ENCODE measurements at places on chromosomes 16 and 17.

GRCh38 chr16:62711797-62712196, 675.6 kb upstream of the CDH8 start:
- DNase-seq: no peak

- no peak for DNase-seq
Measured at GRCh38 chr16:31000671-31001382, 9.6 kb downstream of the STX1B start.

GRCh38 chr17:74192950-74193781, 10.3 kb upstream of the RPL38 start:
- no peak for DNase-seq

- DNase-seq: no peak
Measured at GRCh38 chr17:77377710-77378235, 237.0 kb downstream of the SEC14L1 start.

All from activated T-cell treated with anti-CD3 and anti-CD28 coated beads for 1 hour (primary cell).